T-helper 1 cell (primary cell): ENCODE measurements at places on chromosomes 1 and 21.

- no peak for DNase-seq
Observed at GRCh38 chr1:33280091-33280661, 23.9 kb downstream of the ZNF362 start.

- no peak for DNase-seq
Observed at GRCh38 chr1:195934817-195935553, 673.3 kb downstream of the KCNT2 start.

GRCh38 chr1:210413951-210414350, 85.2 kb downstream of the HHAT start:
- DNase-seq: no peak

GRCh38 chr1:236522937-236523703, 662 bp upstream of the LGALS8 start:
- DNase-seq: no peak

DNA sequence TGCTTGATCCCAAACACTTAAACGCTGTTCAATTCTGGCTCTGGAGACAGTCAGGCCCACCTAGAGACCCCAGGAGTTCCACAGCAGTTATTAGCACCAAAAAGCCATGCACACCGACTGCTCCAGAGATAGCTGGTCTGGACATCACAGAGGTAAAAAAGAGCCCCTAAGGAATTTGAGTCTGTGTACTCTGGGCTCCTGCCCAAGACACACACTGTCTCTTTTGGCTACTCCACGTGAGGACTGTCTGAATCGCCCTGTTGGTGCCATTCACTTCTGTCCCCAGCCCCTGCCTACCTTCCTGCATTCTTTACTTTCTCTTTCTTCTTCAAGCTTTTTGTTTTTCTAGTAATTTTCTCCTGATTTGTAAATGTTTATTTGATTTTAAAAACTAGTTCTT, 197.4 kb downstream of the ADGRL2 start:
- DNase-seq: no peak

GRCh38 chr1:119535381-119535780, 28.4 kb downstream of the HSD3B1 start:
- no peak for DNase-seq
